ENCODE measurements at places on chromosomes 3 and 15.

DNA sequence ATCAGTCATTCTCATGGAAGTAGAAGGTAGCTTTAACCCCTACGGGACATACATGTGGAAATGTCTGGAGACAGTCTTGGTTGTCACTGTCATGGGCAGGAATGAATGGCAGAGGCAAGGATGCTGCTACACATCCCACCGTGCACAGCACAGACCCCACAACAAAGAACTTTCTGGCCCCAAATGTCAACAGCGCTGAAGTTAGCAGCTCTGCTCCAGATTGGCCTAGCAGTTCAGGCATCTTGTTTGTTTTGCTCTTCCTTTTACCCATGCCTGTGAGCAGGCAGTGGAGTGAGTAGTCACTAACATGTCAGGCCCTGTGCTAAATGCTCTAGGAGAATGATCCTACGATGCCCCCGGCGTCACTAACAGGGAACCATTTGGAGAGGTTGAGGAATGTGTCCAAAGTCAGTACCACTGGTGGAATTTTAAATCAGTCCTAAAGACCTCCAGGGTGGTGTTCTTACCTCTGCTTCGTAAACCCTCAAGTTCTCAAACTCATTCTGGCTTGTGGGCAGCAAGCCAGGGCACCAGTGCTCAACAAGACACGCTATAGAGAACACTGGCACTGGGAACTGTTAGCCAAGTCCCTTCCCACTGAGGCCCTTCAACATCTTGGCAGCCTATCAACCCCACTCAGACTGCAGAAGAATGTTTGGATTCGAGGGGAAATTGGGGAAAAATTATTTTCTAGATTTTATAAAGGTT lies 142.2 kb downstream of the FOXP1 start:
- no peak for DNase-seq

- DNase-seq, result no peak
These were observed 570 bp downstream of the PCNP start for GRCh38 chr3:101574388-101575112.

DNA sequence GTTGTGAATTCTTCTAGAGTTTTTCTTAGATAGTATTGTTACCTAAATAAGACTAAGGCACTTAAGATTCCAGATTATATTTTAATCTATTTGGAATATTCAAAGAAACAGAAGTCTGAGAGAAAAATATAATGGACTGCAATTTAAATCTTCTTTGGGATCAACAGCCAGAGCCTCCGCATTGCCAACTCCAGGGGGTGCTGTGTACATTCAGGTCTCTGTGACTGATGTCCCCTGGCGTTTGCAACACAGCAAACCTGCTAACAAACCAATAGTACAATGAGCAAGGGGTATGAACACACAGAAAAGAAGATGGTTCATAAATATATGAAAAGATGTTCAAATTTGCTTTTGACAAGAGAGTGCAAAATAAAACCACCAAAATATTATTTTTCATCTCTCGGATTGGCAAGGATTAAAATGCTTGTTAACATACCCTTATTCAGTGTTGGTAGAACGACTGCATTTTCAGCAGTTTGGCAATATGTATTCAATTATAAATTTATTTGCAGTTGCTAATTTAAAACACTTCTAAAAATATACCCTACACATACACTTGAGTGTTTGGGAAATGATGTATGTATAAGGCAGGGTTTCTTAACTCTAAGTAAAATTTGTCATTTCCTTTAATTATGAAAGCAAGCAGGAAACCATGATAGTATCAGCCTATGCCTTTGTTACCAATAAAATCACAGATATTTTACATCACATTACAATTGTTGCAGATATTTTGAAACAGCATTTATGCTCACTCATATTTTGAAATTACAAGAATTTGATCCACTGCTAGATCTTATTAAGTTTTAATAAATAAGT lies 16.1 kb upstream of the TM4SF1 start:
- DNase-seq, result peak; percentile 89

DNA sequence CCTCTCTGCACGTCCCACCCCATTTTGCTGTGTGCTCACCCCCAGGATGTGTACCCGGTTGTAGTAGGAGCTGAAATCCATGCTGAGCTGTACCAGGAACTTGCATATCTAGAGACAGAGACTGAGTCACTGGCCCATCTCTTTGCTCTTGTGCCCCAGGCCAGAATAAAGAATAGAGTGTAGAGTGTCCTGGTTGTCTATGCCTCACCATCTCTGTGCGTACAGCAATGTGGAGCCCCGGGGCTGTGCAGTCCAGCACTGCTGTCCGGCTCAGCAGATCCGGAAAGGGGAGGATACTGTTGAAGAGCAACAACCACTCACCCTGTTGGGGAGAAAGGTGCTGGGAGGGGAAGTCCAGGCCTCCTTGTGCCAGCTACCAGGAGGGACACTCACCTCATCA lies 2.6 kb downstream of the DALRD3 start:
- DNase-seq, result no peak

- peak; percentile 4 for DNase-seq
These were observed 117.5 kb downstream of the PDCD6IP start for GRCh38 chr3:33915796-33916546.

DNA sequence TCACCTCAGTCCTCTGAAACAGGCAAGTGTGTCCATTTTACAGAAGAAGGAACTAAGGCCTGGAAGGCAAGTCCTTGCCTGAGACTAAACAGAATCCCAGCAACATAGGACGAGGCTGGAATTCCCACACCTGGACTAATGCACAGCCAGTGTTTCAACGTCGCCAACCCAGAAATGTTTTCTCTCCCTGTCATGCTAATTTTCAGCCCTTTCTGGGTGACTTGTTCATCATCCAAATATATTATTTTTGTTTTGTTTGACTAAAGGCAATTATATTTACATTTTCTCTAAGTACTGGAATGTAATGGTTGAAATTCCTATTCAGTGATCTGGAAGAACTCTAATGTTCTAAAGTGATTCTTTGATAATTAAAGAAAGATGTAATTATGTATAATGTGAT lies 51.8 kb downstream of the BTD start:
- DNase-seq, result no peak

DNA sequence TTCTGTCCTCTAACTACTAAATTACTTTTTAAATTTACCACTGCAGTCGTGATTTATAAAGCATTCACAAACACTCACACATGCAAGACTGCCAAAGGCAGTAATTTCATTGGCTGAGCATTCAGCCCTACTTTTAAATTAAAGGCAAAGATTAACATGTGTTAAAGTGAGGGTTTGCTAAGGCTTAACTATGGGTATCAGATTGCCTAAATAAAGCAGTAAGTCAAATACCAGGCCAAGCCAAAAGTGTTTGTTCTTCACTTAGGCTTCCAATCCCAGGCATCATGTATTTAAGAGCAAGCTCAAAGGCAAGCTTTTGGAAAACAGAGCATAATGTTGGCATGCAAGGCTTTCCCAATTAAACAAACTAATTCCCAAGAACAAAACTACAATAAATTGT lies 187.3 kb downstream of the SUCNR1 start:
- peak; percentile 69 for DNase-seq

DNA sequence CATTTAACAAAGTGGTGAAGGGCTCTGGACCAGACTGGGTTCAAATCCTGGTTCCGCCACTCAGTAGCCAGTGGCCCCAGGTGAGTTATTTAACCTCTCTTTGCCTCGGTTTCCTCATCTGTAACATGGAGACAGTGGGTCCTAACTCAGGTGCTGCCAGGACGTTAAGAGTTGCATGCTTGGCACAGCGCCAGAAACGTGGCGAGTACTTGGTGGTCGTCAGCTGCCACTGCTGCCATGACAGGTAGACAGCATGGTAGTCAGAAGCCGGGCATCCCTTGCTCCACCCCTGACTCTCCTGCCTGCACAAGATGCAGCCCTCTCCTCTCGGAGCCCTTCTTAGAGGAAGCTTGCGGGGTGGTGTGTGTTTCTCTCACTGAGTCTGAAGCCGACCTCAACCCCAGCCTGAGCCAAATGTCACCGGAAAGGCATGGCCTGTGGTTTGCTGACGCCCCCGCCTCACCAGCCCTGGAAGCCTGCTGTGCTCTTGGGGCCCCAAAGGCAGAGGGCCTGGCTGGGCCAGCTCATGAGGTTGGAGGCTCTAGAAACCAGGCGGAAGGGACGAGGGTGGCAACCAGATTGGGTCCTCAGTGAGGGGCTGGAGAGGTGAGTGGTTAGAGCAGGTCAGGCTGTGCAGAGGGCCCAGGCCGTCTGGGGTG lies 160.8 kb upstream of the TLE3 start:
- DNase-seq, result no peak

GRCh38 chr3:156548041-156548687 lies 6.8 kb downstream of the SSR3 start:
- no peak for DNase-seq
